SK-N-SH treated with all-trans-retinoic acid at 6 μM for 48 hours (cell line): ENCODE measurements at places on chromosomes 16 and 17.

DNA sequence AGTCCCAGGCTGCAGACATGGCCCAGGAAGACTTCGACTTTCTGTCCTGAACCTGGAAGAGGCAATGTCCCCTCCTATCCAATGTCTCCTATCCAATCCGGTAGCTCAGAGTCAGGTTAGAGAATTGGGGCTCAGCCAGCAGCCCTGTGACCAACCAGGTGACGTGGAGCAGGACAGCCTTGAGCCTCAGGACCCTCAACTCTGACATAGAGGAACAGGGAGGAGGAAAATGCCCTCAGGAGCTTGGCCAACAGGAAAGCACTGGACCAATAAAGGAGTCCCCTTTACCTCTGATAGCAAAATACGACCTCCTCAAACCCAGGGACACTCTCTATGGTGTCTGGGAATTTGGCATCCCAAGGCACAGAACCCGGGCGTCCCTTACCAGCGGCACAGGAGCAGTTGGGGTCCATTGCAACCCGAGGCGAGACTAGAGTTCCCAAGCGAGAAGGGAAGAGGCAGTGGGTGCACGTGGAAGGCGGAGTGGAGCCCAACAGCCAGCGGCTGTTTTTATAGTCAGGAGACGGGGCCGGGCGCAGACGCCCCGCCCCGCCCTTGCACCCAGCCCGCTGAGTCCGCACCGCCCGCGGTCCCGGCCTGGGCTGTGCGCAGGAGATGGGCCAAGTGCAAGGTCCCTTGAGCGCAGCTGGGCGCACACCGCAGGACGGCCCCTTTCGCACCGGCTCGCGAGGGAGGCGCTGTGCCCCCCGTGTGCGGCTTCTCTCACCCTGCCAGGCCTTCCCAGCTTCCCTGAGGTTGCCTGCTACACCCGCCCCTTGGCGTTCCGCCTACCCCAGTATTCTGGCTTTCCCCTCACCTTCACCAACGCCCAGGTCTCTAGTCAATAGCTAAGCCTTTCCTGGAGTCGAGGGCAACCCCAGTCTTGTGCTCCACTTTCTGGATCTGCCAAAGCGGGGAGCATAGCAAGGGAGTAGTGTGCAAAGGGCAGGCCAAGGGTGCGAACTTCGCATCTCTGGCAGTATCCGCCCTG lies at the start of gene MT1G:
TSS of gene MT1G (minus strand) at position 485 of the 991 bp plus-strand sequence. CDS start at position 413, 72 bp downstream.
- ATAC-seq = peak; percentile 59; the same call in 2 of the 3 replicates

DNA sequence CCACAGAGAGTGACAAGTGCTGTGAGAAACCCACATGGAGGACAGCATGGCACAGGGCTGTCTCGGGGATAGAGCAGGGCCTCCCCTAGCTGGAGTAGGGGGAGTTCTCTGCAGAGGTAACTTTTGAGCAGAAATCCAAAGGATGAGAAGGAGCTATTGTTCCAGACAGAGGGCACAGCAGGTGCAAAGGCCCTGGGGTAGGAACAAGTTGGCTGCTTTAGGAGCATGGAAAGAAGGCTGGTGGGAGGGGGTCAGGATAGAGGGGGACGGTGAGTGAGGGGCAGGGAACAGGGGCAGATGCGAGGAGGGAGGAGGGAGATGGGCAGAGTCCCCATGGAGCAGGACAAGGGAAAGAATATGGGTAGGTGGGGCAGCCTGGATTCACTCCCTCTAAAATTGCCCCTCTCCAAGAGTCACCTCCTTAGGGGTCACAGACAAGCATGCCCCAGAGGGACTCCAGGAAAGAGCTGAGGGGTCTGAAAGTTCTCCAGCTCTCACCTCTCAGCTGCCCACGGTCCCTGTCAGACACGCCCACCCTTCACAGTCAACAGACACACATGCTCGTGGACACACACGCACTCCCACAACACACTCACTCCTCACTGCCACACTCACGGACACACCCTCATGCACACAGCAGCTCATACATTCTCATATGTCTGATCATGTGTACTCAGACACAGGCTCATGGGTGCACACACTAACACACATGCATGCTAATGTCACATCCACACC lies 110.7 kb downstream of the LITAF start:
- ATAC-seq = no peak

DNA sequence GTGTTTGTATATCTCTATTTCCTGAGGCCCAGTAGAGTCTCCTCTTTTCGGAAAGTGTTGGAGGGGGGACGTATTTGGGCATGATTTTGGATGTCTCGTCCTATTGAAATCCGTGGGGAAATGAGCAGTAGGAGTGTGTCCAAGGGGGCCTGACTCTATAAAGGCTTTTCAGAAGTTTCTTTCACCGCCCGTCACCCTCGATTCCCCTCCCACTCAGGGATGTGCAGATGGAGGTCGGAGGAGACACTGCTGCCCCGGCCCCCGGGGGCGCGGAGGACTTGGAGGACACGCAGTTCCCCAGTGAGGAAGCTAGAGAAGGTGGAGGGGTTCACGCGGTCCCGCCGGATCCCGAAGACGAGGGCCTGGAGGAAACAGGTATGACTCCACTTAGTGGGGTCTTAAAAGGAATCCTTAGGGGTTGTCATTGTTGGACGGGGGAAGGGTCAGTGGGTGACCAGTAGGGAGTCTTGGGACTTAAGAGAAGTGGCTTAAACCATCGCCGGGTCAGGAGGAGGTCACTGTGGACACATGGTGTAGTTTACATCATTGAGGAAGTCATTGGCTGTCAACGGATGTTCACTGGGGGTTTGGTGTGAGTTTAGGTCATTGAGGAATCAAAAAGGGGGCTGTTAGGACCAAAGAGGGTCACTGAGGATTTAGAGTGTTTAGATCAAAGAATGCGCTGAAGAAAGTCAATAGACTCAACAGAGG lies 424 bp downstream of the MON1B start:
- ATAC-seq = peak; percentile 2

GRCh38 chr16:8589900-8590688 lies at the start of gene TMEM114:
TMEM114 (minus strand) TSS chr16:8590511; CDS start chr16:8589838, 673 bp downstream.
- ATAC-seq = no peak

GRCh38 chr17:4728124-4728523 lies 3.1 kb upstream of the MED11 start:
- no peak for ATAC-seq

- no peak for ATAC-seq
Measured at GRCh38 chr16:54649876-54650275, 280.8 kb upstream of the IRX5 start.

GRCh38 chr17:66087073-66087472 lies 104.9 kb downstream of the CEP112 start:
- peak; percentile 27; the same call in 1 of the 3 replicates for ATAC-seq

- peak; percentile 67 for ATAC-seq
Measured at GRCh38 chr16:10608687-10609401, 28.4 kb upstream of the EMP2 start.

DNA sequence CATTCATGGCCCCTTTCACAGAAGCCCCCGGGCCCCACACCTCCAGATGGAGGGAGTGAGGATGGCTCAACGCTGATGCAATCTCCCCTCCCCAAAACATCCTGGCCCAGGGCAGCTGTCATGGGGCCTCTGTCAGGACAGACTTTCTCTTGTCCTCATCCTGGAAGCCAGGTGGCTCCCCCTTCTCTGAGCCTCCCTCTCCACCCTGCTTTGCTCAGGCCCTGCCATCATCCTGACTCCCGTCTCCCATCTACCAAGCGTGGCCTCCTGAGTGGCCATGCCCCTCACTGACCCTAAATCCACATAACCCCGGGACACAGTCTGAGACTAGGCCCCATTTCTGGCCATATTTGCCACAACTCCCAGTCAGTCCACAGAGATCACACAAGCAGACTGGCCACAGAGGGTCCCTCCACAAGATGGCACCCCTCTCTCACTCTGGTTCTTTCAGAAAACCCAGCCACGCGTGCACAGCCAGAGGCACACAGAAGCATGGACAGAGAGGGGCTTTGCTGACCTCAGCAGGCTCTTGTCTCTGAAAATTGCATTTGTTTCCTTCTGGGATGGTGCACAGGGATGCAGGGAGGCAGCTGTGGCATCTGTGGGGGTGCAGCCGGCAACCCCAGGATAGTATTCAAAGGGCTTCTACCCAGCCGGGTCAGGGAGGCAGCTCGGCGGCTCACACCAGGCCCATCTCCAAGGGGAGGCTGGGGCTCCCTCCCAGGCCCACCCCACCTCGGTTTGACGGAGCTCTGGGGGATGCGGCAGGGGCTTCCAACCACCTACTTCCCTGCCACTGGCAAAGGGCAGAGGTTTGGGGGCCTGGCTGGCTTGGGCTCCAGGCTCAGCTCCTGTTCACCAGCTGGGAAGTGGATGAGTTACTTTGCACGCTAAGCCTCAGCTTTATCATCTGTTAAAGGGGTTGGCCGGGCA lies 16.9 kb downstream of the DOC2B start:
- peak; percentile 78 for ATAC-seq

DNA sequence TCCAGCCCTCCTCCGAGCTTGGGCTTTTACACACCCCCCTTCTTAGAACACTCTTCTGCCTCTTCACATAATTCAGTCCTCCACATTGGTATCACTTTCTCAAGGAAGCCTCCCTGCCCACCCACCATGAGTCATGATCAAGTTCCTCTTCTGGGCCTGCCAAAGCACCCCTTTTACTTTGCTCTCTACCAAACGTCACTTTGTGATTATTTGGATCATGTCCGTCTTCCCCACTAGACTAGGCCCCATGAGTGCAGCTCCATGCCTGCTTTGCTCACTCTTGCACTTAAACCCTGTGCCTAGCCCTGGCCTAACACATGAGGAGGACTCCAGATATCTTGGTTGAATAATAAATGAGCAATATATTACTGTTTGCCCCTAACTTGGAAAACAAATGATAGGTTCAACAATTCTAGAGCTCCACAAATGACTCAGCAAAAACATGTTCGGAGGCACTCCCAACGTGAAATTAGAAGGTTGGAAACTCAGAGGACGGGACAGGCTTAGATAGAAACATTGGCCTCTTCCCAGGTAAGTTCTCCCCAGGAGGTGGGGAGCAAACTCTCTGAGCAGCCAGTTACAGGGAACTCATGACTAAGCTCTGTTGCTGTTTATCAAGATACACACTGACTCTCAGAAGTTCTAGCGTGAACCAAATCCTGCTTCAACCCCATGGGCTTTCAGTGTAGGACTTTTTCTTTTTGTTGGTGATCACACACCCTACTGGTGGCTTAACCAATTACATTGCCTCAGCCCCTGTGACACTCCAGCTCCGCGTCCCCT lies 28.3 kb downstream of the G6PC1 start:
- ATAC-seq = peak; percentile 89

- ATAC-seq = no peak; the same call in 2 of the 3 replicates
Measured at GRCh38 chr17:19752216-19753050, 4.3 kb upstream of the ALDH3A1 start.

GRCh38 chr17:44266402-44267164 lies 1.4 kb downstream of the SLC4A1 start:
- ATAC-seq = peak; percentile 60

DNA sequence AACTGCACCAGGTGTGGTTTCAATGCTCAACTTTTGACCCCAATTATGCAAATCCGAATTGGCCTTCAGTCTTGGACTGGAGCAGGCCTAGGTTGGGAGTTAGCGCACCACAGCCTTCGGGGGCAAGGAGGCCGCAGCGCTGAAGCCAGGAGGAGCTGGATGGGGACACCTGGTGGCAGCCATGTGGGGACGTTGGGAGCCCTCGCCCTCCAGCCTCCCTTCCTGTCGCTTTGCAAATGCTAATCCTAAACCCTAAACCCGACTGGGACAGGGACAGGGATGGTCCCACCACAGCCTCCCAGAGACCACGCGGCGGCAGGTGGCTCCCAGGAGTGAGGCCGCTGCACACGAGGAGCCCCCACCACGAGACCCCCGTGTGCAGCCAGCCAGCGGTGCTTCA lies 58.7 kb downstream of the KLHDC4 start:
- no peak for ATAC-seq

DNA sequence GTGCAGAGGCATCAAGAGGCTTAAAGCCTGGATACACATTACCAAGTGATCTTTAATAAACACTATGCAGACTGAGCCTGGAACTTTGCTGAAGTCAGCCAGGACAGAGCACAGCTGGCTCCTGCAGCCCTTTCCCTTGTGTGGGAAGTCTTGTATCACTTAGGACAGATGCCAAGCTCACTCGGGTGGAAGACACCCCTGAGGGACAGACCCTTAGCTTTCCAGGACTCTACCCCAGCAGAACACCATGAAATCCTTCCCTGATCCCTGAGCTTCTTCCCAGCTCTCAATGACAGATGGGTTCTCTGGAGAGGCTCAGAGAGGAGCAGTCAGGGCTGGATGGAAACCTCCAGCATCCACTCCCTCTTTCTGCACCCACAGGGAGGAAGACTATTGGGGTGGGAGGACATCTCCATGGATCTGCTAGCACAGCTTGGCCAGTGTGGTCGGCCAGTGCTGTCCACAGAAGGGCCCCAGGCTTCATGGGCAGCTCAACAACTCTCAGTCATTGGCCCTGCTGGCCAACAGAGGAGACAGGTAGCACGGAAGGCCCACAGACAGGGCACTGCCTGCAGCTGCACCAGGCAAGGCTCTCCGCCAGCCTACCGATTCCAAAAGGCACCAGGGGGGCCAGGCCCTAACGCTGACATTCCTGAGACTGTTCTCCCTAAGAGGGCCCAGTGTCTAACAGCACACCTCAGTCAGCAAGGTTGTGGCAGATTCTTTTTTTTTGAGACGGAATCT lies 15.9 kb downstream of the RAB5C start:
- no peak for ATAC-seq

DNA sequence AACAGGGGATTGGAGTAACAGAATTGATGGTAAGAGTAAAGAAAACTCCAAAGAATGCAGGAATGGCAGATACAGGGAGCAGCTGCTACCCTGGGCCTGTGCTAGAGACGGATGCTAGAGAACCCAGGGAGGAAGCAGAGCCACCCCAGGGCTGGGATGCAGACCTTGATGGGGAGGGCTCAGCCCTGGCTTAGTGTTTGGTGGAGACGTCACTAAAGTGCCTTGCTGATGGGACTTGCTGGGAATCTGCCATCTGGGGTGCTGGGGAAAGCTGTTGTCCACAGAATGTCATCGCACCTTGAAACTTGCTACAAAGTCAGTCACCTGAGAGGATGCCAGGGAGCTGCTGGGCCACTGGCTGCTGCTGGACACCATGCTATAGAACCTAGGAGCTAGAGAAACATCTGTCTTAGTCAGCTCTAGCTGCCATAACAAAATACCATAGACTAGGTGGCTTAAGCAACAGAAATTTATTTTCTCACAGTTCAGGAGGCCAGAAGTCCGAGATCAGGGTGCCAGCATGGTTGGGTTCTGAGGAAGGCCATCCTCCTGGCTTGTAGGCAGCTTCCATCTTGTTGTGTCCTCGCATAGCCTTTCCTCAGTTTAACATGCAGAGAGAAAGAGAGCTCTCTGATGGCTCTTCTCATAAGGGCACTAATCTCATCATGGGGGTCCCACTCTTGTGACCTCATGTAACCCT lies 15.3 kb downstream of the MT1X start:
- ATAC-seq = no peak
